A549 (cell line): ENCODE measurements at places on chromosomes 16 and 17. TPM values are rescaled to one million over a fixed set of nuclear protein-coding genes. Genes with fewer than 3 reads are reported as not detected.

DNA sequence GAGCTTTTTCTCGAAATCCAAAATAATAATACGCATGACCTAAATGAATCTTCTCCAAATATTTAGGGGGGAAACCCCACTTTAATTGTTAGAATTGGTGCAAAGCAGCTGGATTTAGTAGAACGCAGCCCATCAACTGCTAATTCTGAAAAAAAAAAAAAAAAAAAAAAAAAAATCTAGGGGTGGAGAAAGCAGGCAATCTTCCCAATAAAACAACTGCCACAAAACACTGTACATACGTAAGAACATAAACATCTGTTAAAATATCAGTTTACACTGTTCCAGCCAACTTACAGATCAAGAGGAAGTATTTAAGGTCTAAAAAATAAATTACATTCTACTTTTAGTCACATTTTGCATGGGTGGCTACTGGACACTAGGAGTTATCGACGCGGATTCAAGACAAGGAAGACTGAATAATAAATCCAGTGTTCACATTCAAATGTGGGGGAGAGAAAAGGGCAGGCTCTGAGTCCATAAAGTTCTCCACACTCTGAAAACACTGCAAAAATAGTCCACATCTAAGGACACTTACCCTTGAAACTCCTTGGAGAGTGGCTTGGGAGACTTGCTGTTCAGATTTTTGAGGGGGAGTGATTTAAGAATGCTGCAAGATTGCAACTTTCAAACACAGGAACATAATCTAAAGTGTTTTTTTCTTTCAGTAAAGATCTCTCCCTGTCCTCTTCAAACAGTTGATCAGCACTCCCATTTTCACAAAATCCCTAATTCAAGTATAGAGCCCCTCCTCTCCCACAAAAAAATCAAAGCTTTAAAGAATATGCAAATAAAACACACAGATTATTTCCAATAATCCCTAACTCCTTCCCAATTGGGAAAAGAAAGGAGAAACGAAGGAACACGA lies 1.3 kb downstream of the APPBP2 start:
- DNase-seq: no peak

GRCh38 chr16:54987081-54987480 lies 56.4 kb downstream of the IRX5 start:
- DNase-seq: no peak

GRCh38 chr17:77223642-77224420 lies 83.1 kb downstream of the SEC14L1 start:
- no peak for DNase-seq

GRCh38 chr17:48506246-48506645 lies 24.6 kb downstream of the HOXB1 start:
- DNase-seq: no peak

Gene AANAT
- polyA plus RNA-seq: 0.13 TPM in 1 of 3 replicates, not detected in the others

Gene CFAP20
- 44.4 to 46.5 TPM (median 45.3 TPM) in 3 replicates for polyA plus RNA-seq

Gene RAB11FIP4
- polyA plus RNA-seq: 1.2 to 1.9 TPM (median 1.3 TPM) in 3 replicates

Gene CD79B
- polyA plus RNA-seq: not detected in 3 replicates
